ENCODE measurements at places on chromosomes 2 and 18.
A peak's percentile ranks its signal among the peaks of the same experiment; 100 is the strongest.

DNA sequence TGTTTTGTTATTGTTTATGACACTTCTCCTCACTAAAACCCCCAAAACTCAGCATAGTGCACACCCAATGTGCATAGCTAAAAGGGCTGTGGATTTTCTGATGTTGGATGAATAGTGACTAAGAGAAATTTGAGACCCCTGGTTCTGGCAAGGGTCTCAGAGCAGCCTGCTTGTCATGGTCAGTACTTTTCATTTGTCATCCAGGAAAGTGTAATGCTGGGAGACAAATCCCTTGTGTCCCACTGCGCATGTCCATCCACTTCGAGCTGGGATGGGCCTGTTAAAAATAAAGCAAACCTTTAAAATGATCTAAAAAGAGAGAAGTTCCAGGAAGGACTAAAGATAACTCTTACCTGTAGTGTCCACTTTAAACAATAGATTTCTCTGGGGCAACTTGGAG lies 46.9 kb upstream of the LYPD1 start:
- DNase-seq: no peak

DNA sequence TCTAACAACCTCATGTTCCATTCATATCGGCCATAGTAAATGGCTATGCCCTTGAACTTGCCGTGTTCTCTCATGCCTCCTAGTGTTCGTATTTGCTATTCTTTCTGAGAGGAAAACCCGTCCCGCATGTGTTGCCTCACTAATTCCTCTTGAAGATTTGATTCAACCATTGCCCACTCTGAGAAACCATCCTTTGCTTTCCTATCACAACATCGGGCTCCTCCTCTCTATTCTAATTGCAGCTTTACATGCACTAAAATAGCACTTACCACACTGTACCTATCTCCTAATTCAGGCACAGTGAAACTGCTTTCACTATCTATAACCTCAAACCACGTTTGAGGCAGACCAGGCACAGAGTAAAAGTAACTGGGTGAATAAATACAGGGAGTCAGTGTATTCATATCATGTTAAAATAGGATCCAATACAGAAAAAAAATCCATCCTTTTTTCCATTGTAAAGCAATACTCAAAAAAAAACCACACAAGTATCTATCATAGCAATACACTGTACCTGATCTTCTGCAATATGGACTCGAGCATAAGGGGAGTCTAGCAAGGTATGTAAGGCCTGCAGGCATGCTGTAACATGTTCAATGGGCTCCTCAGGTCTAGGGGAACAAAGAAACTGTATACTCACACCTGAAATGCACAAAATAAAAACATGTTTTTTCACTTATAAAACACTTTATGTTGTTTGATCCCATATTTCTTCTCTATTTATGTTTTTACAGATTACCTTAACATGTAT lies 39.0 kb upstream of the STRN start:
- DNase-seq: no peak

GRCh38 chr2:24618144-24618543 lies 127.1 kb downstream of the NCOA1 start:
- DNase-seq: no peak

- no peak for DNase-seq
Observed at GRCh38 chr2:20738772-20739171, 71.8 kb downstream of the GDF7 start.

- no peak for DNase-seq
Observed at GRCh38 chr2:188893972-188894371, 80.2 kb upstream of the COL3A1 start.

- DNase-seq: no peak
Observed at GRCh38 chr18:57951999-57952774, 91.8 kb upstream of the NEDD4L start.

DNA sequence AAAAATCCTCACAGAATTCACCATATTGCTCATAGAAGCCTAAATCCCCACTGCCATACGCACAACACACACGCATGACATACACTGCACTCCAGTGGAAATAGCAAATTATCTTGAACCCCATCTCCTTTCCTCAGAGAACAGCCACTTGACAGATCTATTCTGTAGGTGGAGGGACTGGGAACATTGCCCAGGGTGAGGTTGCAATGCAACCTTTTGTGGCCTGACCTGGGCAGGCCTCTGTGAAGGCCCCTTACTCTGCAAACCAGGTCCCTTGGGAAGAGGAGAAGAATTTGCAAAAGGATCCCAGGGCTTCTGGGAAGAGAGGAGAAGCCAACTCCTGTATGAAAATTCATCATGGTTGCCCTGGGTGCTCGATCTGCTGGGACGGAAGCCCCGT lies 51.9 kb downstream of the SDC1 start:
- DNase-seq: no peak

DNA sequence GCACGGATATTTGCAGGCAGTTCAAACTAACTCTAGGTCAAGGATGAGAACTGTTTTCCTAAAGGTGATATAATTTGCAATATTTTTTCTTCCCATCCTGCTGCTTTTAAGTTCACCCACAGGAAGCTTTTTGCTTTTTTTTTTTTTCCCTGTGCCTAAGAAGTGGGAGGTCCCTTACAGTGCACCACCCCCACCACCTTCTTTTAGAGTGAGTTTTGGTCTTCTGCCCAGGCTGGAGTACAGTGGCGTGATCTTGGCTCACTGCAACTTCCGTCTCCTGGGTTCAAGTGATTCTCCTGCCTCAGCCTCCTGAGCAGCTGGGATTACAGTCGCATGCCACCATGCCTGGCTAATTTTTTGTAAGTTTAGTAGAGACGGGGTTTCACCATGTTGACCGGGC lies 82.5 kb downstream of the KCNS3 start:
- DNase-seq: no peak

DNA sequence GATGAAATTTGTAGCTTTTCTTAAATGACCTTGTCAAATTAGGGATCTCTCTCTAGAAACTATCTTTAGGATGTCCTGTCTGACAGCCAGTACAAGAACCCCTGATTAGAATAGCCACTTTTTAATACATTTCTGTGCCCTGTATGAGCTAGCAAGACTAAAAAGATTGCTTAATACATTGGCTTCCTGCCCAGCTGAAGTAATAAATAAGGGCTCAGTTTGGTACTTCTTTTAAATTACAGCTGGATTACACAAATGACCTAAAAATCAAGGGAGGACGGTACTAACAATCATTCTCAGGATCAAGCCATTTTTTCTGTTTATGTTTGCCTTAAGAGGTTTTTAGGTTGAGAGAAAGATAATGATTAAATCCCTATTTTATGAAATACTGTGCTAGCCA lies 11.6 kb upstream of the OLA1 start:
- no peak for DNase-seq

DNA sequence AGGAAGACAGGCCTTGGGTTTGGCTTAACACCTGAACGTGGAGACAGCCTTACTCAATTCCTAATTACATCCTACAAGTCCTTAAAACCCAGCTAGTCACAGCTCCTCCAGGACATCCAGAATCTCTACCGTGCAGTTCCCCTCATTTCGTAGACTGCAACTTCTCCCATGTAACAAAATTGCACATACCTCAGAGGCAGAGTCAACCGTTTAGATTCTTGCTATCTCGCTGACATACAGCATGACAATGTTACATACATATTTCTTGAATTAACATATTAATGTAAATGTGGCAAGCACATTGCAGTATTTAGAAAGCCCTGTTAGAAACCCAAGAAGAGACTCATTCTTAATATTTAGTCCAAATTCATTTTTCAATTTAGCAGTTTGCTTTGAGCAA lies 358.7 kb downstream of the SETBP1 start:
- DNase-seq: no peak

DNA sequence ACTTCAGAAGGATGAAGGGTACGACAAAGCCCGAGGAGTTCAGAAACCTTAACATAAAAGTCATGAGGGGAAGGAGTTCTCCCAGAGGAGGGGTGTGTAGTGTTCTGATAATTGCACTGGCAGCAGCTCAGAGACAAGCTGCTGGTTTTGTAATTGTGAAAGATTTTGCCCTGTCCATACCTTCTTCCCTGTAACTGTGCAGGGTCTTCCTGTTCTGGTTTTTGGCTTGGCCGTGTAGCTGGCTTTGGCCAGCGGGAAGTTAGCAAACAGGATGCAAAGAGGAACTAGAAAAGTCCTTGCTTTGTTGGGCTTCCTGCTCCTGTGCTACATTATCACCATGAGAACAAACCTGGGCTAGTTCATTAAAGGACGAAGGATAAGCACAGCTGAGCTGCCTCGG lies 160.8 kb downstream of the LPIN1 start:
- DNase-seq: no peak

GRCh38 chr2:234603619-234604018 lies 106.7 kb upstream of the ARL4C start:
- no peak for DNase-seq

- DNase-seq: no peak
Observed at GRCh38 chr2:216877085-216877484, 17.2 kb upstream of the TNP1 start.

DNA sequence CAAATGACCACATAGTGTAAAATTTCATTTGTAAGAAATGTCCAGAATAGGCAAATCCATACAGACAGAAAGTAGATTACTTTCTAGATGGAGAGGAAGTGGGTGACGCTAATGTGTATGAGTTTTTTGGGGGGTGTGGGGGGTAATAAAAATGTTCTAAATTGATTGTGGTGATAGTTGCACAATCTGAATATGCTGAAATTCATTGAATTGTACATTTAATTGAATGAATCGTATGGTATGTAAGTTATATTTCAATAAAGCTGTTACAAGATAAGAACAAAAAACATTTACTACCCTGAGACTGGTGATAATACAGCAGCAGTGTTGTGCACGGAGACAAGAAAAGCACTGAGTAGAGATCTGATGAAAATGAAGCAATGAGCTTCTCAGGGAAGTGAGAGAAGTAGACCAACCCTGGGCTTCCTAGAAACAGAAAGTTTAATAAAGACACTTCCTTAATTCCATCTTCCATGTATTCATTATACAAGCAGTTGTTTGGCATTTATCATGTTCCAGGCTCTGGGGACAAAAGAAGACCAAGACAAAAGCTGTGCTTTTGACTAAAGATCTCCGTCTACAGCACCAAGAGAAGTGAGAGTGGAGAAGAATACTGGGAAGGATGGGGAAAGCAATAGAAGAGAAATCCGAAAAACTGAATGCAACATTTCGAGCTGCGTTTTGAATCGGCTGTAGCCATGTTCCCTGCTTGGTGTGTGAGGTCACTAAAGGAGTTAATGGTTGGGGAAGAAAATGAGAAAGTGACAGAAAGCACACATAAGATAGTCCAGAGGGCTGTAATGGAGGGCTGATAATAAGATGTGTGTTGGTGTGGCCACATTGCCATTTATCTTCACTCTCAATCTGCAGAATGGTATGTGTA lies 1.8 kb upstream of the PDE11A start:
- no peak for DNase-seq

GRCh38 chr2:239574434-239575156 lies 173.8 kb upstream of the HDAC4 start:
- DNase-seq: no peak

DNA sequence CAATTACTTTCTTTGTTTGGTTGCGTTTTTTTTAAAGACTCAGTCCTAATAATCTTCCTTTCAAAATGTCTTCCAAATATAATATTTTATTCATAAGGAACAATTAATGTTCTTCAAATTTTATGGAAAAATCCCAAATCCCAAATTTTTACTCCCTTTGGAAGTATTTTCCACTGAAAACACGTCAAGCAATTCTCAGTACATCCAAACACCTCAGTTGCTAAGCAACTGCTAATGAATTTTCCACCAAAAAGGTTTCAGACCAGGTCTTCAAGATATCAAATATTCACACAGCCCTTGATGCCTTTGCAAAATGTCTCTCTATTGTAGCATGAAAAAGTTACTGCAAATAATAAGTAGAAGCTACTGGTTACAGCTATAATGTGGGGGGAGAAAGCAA lies 140.1 kb downstream of the DSEL start:
- no peak for DNase-seq

GRCh38 chr2:151799886-151800292 lies 28.3 kb downstream of the ARL5A start:
- DNase-seq: no peak

GRCh38 chr18:45357686-45358470 lies 257.4 kb upstream of the SLC14A2 start:
- no peak for DNase-seq

DNA sequence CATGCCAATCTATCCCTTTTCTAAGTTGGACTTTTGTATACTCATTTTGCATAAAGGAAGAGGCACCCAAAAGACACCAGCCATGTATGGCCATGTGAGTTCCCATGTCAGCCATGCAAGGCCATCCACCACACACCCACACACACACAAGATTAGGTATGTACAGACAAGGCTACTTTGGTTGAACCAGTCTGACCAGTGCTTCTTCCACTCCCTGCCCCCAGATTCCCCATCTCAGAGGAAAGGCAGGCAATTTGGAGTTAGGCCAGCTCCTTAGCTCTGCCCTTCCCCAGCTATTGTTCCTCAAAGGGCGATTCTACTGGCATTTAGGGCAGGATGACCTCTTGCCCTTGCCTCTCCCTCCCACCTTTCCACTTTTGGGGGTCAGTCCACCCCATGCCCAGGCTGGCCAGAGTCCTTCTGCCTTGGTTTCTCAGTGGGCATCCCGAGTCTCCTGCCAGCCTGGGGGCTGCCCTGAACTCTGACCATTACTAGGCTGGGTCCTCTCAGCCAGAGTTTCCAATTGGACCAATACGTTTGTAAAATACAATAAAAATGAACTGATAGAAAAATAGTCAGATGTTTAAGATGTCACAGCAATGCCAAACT lies 101.1 kb downstream of the ZBTB7C start:
- DNase-seq: peak; percentile 69

All from LNCaP clone FGC (cell line).